ENCODE measurements at places on chromosomes 3 and 15.

- DNase-seq: no peak
These were observed 39.7 kb upstream of the ZDHHC23 start for GRCh38 chr3:113908133-113908532.

DNA sequence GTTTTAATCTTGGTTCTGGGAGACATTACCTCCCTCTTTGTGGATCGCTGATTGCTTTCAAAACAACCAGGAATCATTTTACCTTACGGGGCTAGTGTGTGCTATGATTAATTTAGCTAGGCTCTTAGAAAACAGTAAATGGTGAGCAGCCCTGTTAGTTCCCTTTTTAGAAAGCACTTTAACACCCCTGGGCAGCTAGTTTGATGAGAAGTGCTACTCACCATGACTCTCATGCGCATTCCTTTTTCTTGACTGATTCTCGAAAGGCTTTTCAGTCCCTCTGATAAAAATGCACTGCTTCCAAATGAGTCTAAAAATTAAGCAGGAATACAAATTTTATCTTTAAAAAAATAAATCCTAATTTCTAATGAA, 75.3 kb upstream of the LEKR1 start:
- no peak for DNase-seq

- DNase-seq: peak; percentile 13
These were observed 309.6 kb downstream of the TUSC7 start for GRCh38 chr3:117019082-117019713.

DNA sequence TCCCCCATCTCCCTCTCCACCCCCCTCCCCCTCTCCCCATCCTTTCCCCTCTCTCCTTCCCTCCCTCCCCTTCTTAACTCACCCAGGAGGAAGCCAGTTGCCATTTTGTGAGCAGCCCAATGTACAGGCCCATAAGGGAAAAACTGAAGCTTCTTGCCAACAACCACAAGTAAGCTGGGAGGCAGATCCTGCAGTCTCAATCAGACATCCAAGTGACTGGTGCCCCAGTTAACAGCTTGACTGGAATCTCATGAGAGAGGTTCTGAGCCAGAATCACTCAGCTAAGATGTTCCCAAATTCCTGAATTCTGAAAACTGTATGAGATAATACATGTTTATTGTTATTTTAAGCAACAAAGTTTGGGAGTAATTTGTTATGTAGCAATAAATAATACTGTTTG, 90.7 kb downstream of the C3orf70 start:
- no peak for DNase-seq

DNA sequence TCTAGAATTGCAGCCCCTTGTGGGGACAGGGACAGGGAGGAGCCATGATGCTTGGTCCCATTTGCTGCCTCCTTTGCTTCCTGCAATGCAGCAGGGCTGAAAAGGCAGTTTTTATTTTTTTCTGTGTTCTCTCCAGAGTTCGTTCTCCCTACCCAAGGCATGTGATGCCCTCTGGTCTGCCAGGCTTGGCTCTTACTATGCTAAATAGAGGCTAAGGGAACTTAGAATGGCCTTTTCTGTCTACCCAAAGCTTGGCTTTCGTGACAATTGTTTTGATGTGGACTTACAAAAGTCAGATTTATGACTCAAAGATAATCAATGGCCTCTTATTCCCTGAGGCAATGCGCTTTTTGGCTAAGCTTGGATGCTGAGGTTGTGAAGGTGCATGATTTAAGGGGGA, 293.3 kb upstream of the TBL1XR1 start:
- DNase-seq: no peak

- no peak for DNase-seq
These were observed 67.6 kb downstream of the DCLK3 start for GRCh38 chr3:36696799-36697198.

DNA sequence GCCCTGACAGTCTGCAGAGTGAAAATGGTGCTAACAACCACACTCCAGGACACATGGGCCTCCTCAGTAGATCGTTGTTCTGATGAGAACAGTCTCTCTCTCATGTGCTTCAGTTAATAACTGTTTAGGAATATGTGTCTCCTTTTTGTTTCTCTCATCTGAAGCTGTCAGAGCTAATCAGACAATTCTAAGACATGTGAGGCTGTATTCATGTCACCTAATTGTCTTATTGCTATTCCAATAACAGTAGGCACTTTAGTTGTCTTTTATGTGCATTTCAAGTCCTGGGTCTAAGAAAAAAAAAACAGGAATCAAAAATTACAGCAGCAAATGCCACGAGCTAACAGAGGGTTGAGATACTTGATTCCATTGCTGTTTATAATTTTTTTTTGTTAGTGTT, 89.1 kb downstream of the WDR49 start:
- DNase-seq: no peak

- DNase-seq: no peak
These were observed 242.2 kb upstream of the ZPLD1 start for GRCh38 chr3:102192575-102192974.

DNA sequence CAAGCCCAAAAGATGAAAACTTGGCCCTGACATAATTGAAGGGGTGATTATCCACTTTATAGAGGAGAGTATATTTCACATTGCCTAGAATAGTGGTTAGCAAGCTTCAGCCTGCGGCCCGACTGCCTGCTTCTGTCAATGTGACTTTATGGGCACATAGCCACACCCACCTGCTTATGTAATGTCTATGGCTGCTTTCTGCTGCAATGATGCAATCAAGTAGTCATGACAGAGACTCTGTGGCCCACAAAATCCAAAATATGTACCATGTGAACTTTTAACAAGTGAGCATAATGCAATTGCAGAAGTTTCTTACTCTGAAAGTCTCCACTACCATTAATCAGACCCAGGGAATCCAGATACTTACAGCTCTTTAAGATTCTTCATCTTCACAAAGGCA, 103.1 kb downstream of the LRIG1 start:
- DNase-seq: no peak

- no peak for DNase-seq
These were observed 252.0 kb downstream of the NR2F2 start for GRCh38 chr15:96582473-96582872.

DNA sequence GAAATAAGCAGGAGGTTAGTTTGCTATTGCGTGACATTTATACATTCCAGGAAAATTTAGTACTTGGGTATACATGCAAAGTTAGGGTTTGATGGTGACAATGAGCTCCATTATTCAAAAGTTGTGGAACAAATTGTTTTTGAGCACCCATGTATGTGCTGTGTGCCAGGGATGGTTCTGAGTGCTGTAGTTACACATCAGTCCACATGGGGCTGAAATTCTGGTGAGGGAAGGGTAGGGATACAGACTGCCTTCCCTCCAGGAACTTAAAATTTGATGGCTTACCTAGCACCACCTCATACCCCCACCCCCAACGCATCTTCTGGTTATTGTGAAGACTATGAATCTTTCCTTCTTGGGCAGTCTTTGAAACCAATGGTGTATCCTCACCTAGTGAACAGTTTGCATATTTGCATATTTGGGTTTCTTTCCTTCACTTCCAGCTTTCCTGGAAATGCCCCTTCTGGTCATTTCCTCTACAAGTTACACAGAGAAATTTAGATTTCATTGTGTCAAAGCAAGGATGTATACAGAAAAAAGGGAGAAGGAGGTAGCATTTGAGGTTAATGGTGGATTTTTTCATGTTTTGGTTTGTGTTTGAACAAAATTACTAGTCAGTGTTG, 222.0 kb upstream of the IL12A start:
- peak; percentile 17 for DNase-seq

DNA sequence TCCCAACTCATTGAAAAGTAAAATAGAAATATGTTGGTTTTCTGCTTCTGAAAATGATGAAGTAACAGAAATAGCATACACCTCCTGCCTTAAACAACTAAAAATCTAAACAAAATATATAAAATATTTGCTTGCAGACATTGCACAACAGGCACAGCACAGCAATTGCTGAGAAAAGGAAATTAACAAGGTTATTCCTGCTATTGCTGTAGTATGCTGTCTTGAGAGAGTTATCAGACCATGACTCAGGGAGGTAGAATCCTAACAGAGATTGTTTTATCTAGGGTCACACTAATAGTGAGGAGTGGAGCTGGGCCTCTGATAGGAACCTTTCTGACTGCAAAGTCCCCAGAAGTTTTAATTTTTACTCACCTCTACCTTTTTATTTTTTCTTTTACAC, 72.6 kb downstream of the ZBTB20 start:
- DNase-seq: no peak

DNA sequence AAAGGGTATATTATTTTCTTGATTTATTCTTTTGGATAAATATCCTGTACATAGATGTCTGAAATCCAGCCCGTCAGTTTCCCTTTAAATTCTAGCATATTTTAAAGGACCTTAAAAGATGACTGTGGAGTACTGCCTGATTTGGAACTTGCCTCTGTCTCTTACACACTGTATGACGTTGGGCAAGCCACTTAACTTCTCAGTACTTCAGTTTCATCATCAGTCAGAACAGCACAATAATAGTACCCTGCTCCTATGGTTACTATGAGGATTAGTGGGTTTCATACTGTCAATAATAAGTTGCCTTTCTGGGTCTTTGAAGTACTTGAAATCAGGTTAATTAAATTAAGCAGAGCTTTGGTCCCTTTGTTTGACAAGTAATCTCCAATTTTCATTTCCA, 374.3 kb downstream of the TIGIT start:
- DNase-seq: no peak

DNA sequence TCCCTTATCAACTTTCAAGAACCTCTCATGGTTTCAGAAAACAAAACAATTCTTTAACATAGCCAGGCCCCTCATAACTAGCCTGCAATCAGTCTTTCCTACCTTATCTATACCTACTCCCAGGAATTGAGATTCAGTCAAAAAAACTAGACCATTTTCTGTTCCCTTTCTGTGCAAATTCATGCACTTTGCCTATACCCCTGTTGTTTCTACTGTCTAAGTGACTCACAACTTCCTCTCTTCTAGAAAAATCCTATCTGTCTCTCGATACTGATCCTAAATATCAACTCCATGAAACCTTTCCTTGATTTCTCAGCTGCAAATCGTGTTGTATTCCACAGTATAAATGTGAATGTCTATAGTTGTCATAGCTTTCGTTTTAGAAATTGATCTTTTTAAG, 10.9 kb upstream of the IL1RAP start:
- no peak for DNase-seq

DNA sequence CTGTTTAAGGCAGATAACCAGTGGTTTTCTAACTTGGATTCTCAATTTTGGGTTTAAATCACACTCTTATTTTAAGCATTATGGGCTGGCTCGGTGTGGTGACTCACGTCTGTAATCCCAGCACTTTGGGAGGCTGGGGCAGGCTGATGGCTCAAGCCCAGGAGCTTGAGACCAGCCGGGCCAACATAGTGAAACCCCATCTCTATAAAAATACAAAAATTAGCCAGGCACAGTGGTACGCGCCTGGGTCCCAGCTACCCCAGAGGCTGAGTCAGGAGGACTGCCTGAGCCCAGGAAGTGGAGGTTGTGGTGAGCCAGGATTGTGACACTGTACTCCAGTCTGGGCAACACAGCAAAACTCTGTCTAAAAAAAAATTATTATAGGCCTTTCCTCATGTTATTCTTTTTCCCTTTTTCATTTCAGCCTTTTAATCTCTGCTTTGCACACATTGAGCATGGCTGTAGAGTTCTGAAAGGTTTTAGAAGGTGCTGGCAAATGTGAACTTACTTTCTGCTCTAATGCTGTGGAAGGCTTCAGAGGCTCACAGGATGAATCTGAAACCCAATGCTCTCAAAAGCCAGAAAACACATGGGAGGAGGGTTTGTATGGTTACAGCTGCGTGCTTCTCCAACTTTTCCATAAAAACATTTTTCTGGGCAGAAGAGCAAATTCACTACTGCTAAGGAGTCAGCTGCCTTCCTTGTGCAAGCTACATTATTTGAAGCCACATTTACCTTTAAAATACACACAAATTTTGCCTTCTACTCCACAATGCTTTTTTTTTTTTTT, 32.5 kb downstream of the CHAC1 start:
- DNase-seq: no peak

GRCh38 chr3:128486681-128487537, 6.1 kb downstream of the GATA2 start:
- no peak for DNase-seq

DNA sequence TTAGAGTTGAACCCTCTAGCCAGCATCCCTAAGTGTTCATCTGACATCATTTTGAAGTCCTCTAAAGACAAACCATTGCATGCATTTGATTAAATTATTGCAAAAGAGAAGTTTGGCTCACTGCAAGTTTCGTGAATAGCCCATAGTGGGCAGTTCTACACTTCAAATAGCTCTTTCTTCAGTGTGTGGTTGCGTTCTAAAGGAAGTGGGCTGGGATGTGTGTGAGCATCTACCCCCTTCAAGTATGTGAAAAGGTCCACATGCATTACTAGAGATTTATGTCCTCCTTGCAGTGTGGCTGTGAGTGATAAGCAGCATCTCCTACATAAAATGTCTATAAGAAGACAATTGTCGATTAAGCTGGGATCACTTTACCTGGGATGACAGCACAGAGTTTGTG, 54.6 kb downstream of the SST start:
- DNase-seq: no peak

- DNase-seq: no peak
These were observed at the start of gene SAMMSON for GRCh38 chr3:69999140-70000027. Gene SAMMSON, plus strand, starts transcription at chr3:69999733.

DNA sequence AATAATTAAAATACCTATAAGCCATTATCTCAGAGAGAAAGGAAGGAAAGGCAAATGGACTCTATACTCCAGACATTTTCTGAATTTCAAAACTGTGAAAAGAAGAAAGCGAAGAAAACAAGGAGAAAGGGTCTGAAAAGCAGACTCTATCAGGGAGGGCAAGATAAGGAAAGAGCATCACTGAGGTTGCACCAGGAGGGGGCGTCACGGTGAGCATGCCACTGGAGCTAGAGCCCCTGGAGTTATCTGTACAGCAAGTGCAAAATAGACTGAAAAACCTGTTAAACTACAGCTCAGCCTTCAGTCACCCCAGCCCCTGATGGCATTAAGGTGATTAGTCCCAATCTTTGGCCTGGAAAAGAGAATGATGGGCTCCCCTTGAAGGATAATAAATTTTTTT, 514.3 kb downstream of the GABRG3 start:
- DNase-seq: no peak

- DNase-seq: no peak
These were observed 24.3 kb downstream of the H1-8 start for GRCh38 chr3:129567176-129567705.

- no peak for DNase-seq
These were observed 76.5 kb downstream of the B3GALNT1 start for GRCh38 chr3:161028555-161029153.

All from germinal center (tissue), 1 donor.